Fibroblast of the aortic adventitia (primary cell): ENCODE measurements at places on chromosomes 2 and 18. TPM values are rescaled to one million over a fixed set of nuclear protein-coding genes. Genes with fewer than 3 reads are reported as not detected.

The ICA1L gene
- 8.9 TPM in 2 replicates for total RNA-seq

The NYAP2 gene
- not detected in 2 replicates for total RNA-seq

The DNAH6 gene
- under 0.01 and 0.49 TPM in 2 replicates for total RNA-seq

The RAB6D gene
- total RNA-seq = under 0.01 TPM in 1 of 2 replicates, not detected in the other

The PCARE gene
- under 0.01 and 0.08 TPM in 2 replicates for total RNA-seq

The FSIP2 gene
- 0.98 and 1.6 TPM in 2 replicates for total RNA-seq

The SALL3 gene
- not detected in 2 replicates for total RNA-seq

The FKBP1B gene
- total RNA-seq = 3.5 and 7.9 TPM in 2 replicates

The VWC2L gene
- total RNA-seq = not detected in 2 replicates

The GRP gene
- total RNA-seq = not detected in 2 replicates

The OSBPL6 gene
- total RNA-seq = 1.5 and 5.2 TPM in 2 replicates

GRCh38 chr18:21714474-21714873, 9.9 kb upstream of the ABHD3 start:
- no peak for DNase-seq

DNA sequence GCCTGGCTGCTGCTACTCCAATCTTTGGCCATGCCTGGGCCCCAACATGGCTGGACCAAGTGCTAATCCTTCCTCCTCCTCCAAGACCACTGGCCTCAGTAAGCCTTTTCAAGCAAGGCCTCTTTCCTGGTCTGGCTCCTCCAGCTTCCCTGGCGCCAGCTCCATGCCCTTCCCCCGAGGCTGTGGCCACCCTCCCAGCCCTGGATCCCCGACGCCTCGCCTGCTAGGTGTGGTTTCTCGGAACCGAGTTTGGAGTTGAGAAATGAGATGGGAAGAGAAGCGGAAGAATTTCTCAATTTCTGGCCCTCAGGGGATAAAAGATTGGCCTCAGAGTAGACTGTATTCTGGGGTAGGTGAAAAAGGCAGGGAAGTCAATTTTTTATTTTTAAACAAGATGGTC, 46.4 kb downstream of the ADCY3 start:
- DNase-seq = peak; percentile 64

DNA sequence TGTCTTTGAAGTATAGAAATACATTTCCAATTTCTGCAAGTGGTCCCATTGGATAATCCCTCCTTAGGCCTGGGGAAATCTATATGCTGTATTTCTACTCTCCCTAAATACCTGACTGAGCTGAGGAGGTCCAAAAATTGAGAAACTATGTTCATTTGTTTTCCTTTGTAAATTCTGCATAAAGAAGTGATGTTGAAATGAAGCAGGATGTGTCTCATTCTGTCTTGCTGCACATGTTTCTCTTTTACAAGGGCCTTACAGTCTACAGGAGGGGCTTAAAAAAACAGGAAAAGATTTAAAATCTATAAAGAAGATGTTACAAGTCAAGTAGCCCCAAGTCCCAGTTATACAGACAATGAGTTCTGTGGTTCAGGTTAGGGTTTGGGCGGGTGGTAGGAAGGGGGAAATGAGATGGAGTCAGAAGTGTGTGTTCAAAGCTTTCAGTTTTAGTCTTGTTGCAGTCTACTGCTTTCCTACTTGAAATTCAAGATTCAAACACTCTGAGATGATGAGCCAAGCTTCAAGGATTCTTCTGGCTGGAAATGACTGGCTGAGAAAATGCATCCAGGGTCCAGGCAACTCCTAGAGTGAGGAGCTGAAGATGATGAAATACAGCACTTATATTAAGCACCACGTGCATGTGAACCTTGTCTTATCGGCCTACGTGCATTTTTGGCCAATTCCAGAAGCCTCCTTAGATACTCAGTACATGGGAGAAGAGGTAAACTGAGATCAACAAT, 146.3 kb upstream of the CELF4 start:
- no peak for DNase-seq

GRCh38 chr2:42999856-43000241, 207.5 kb upstream of the HAAO start:
- no peak for DNase-seq

GRCh38 chr2:673615-674320, 3.4 kb downstream of the TMEM18 start:
- peak; percentile 63 for DNase-seq

GRCh38 chr2:72973566-72974435, 56.5 kb downstream of the EMX1 start:
- peak; percentile 55 for DNase-seq

- DNase-seq = peak; percentile 40
Observed at GRCh38 chr2:160227293-160227915, 27.3 kb upstream of the ITGB6 start.

DNA sequence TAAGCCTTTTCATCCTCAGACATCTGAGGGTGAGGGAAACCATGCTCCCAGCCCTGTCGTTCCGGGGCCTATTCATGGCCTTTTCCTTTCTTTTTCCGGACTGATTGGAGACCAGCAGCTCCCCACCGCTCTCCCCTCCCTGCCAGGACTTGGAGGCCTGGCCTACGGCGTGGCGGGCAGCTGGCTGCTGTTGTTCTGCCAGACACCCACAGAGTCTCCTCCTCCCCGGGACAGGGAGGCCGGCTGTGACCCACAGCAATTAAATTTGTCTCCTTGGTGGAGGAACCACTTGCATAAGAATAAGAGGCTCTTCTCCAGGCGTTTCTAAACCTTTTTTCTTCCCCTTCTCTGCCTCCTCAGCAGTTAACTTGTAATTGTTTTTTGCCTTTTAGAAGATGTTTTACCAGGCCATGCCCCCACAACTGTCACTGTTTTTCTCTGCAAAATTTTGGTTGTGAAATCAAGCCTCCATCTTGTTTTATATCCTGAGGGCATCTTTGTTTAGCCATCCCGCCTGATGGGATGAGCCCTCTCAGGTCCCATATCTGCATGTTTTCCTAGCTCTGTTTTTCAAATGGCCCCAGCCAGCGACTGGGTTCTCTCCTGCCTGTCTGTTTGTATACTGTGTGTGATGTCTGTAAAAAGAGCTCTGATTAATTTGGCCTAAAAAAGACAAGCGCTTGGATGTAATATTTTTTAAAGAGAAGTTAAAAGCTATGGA, 1060.0 kb upstream of the DDX18 start:
- no peak for DNase-seq

GRCh38 chr2:241562269-241562891, 3.8 kb downstream of the BOK start:
- DNase-seq = no peak

GRCh38 chr2:1594123-1594372, 150.3 kb downstream of the PXDN start:
- DNase-seq = no peak

DNA sequence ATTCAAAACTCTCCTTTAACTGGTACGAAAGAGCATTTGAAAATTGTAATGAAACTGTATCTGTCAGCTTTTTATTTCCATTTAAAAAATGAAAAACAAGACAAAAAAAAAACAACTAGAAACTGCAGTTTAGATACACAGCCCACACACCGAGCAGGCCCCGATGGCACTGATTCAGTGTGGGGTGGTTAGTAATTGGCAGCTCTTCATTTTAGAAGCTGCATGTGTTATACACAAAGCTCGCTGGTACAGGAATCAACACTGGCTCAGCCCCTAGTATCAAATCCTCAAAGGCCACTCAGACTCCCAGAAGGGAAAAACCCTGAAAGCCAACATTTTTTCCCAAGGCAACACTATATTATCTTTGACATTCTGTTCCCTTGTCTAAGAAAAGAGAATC, 30.5 kb upstream of the RMDN2 start:
- peak; percentile 55 for DNase-seq

GRCh38 chr18:49016648-49017539, 66.1 kb upstream of the SMAD7 start:
- peak; percentile 83 for DNase-seq

- DNase-seq = no peak
Observed at GRCh38 chr2:219002395-219003266, 9.4 kb upstream of the CRYBA2 start.

DNA sequence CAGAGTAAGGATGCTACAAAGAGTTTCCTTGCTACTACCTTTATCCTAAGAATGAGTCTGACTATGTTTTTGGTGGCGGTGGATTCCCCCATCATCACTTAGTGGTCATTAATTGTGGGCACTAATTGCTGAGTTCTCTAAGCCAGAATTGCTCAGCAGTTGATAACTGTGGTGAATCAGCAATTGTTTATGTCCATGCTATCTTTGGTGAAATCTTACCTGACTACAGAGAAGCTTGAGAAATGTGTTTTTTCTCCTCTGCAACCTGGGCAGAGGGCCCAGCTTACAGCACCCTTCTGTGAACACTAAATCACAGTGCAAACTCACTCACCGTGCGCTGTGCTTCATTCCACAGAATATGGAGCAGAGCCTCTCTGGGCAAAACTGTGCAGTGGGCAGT, 683.6 kb downstream of the CNTNAP5 start:
- DNase-seq = no peak

- DNase-seq = no peak
Observed at GRCh38 chr2:136482006-136482405, 283.3 kb upstream of the THSD7B start.

GRCh38 chr2:166653185-166653813, 159.2 kb upstream of the SCN7A start:
- DNase-seq = peak; percentile 35

DNA sequence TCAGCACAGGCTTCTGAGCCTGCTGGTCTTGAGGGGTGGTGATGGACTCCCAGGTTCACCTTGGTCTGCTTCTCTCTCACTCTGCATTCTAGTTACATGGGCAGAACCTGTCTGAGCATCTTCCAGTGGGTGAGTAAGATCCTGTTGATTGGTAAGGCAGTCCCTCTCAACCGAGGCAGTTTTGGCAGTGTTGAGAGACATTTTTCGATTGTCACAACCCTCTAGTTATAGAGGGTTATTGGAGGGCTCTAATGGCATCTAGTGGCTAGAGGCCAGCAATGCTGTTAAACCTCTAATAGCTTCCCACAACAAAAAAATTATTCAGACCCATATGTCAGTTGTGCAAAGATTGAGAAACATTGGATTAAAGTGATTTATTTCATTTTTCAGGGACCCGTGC, 9.3 kb upstream of the MGAT5 start:
- no peak for DNase-seq

- peak; percentile 46 for DNase-seq
Observed at GRCh38 chr2:8583400-8584173, 98.3 kb upstream of the ID2 start.

DNA sequence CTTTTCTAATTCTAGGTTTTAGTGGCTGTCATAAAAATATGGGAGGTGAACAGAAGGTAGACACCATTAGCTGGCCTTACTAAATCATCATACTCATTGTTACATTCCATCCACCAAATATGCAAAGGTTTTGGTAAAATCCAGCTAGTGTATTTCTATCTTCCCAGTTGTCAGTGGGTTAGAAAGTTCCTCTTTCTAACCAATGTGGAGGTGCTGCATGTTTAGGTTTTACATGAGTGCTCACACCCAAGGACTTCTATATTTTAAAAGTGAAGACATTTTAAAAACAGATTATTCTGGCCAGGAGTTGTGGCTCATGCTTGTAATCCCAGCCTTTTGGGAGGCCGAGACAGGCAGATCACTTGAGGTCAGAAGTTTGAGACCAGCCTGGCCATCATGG, 5.9 kb downstream of the ALPP start:
- no peak for DNase-seq

- no peak for DNase-seq
Observed at GRCh38 chr2:19198381-19198780, 160.0 kb downstream of the OSR1 start.

DNA sequence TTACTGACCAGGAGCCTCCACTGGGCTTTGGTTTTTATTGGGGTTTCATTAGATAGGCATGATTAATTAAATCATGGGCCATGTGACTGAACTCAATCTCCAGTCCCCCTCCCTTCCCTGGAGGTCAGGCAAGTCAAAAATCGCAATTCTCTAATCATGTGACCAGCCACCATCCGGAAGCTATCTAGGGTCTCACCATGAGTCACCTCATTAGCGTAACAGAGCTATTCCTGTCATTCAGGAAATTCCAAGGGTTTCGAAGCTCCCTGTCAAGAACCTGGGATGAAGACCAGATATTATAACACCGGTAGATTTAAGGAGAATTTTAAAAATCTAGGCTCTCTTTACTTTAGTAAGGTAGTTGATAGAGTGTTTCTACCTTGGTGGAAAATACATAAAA, 180.3 kb upstream of the TCF4 start:
- no peak for DNase-seq

DNA sequence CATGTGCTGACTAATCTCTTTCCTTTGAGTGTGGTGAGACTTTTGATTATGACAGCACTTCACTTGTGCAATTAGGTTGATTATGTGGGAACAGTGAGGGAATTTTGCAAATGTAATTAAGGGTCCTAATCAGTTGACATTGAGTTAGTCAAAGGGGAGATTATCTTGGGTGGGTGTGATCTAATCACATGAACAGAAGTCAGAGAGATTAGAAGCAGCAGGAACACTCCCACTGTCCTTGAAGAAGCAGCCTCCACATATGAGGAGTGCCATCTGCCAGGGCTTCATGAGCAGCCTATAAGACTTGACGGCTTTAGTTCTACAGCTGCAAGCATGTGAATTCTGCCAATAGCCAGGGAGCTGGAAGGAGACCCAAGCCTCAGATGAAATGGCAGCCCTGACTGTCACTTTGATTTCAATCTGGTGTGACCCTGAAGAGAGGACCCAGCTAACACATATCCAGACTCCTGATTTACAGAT, 89.4 kb upstream of the APCDD1 start:
- no peak for DNase-seq

DNA sequence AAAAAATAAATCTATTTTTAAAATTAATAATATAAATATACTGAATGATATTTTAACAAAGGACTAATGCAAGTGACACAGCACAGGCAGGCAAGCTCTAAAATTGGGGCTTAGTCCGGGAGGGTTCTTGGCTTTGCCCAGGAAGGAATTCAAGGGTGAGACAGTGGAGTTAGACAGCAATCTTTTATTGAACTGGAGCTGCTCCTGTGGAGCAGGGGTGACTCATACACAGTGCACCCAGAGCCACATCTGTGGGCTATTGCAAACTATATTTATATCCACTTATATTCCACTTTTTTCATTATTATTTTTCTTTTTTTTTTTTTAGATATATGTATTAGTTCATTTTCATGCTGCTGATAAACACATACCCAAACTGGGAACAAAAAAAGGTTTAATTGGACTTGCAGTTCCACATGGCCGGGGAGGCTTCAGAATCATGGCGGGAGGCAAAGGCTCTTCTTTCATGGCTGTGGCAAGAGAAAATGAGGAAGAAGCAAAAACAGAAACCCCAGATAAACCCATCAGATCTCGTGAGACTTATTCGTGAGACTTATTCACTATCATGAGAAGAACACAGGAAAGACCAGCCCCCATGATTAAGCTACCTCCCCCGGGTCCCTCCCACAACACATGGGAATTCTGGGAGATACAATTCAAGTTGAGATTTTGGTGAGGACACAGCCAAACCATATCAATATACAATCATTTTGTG, 437.1 kb downstream of the BCL11A start:
- DNase-seq = no peak

DNA sequence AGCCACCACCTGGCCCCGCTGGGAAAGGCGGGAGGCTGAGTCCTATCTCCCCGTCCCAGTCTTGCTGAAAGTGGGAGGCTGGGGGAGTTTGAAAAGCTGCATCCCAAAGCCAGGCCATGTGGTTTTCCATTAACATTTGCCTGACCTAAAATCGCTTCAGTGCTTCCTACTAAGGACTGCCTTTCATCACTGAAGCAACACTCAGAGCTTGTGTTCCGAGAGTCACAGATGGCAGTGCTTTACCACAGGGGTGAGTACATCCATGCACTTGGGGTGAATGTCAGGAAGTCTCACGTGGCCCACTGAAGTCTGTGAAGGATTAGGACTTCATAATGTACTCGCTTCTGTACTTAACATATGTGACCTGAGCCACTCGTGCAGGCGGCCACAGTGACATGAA, 43.3 kb downstream of the PXDN start:
- no peak for DNase-seq
